Activated T-helper 1 cell treated with anti-CD3 and anti-CD28 coated beads, Interleukin-12 subunit alpha, Interleukin-12 subunit beta, Interleukin-2, Interleukin-4 antibody, amounts not matched to agents 30 ng/mL and 10 ng/mL and 1 ng/mL, durations not matched to agents 14 hours and 24 hours and 36 hours (primary cell): ENCODE measurements at places on chromosomes 5 and 9.

- H3K4me1 ChIP-seq, result no peaks in the 10 kb centered on the region
- H3K27me3 ChIP-seq, result no peaks in the 10 kb centered on the region
- no peaks in the 10 kb centered on the region for H3K36me3 ChIP-seq
- DNase-seq, result no peak
- H3K4me3 ChIP-seq, result no peak overlapping the region
- no peak overlapping the region for H3K27ac ChIP-seq
Observed at GRCh38 chr5:128002425-128002824, 81.1 kb upstream of the SLC12A2 start.

GRCh38 chr5:131369558-131369957 lies 105.7 kb downstream of the CDC42SE2 start:
- DNase-seq, result no peak
- H3K27me3 ChIP-seq, result no peaks in the 10 kb centered on the region
- peak overlapping the region; percentile 66 for H3K27ac ChIP-seq
- peaks cover 86% of the 10 kb centered on the region for H3K4me1 ChIP-seq
- H3K4me3 ChIP-seq, result no peak overlapping the region

DNA sequence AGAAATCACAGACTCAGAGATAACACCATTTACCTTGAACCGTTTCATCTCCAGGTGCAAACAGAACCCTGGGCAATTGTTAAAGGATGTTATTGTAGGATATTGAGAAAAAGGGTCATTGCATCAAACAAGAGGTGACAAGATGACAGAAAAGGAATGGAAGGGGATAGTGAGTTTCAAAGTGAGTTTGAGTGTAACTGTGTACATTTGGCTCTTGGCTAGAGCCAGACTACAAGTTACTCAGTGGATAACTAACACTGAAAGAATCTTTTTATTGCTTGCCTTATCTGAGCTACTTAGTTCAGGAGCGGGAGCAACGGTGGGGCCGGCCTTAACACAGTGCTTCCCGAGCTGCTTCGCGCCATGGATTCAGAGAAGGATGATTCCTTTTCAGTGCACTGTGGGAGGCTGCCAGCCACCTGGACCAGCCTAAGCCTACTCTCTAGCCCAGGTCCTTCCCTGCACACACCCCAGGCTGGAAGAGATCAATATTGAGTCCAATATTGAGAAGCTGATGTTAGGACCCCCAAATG lies 193.4 kb downstream of the ATPSCKMT start:
- H3K27ac ChIP-seq, result no peak overlapping the region
- DNase-seq, result no peak
- H3K36me3 ChIP-seq, result peaks cover under 1% of the 10 kb centered on the region

- peak overlapping the region; percentile 59 for H3K4me3 ChIP-seq
- DNase-seq, result no peak
- peaks cover 30% of the 10 kb centered on the region for H3K27me3 ChIP-seq
- peaks cover 6% of the 10 kb centered on the region for H3K4me1 ChIP-seq
Observed at GRCh38 chr9:134325096-134325812, 1.0 kb upstream of the RXRA start.

DNA sequence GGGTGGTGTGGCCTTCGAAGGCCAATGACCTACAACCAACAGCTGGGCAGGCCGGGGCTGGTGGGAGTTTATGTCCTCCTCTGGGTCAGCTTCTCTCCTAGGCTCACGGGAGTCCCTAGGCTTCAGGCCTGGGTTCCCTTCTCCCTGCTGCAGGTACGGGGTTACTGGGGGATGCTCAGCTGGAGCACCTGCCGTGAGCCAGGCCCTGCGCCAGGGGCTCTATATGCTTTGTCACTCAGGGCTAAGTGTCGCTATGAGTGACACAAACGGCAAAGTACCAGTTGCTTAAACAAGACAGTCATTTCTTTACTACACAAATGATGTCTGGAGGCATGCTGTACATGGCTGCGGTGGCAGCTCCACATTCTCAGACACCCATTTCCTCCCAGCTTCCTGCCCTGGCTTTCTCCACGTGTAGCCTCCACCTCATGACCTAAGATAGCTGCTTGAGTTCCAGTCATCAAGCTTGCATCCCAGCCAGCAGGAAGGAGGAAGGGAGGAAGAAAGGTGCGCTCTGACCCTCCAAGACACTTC lies 22.5 kb upstream of the NINJ1 start:
- peak; percentile 51 for DNase-seq
- H3K4me1 ChIP-seq, result peaks cover 33% of the 10 kb centered on the region
- no peaks in the 10 kb centered on the region for H3K27me3 ChIP-seq

- no peak overlapping the region for H3K27ac ChIP-seq
- no peak overlapping the region for H3K4me3 ChIP-seq
- H3K27me3 ChIP-seq, result no peaks in the 10 kb centered on the region
- DNase-seq, result no peak
Observed at GRCh38 chr9:82797534-82797933, 265.4 kb downstream of the RASEF start.

DNA sequence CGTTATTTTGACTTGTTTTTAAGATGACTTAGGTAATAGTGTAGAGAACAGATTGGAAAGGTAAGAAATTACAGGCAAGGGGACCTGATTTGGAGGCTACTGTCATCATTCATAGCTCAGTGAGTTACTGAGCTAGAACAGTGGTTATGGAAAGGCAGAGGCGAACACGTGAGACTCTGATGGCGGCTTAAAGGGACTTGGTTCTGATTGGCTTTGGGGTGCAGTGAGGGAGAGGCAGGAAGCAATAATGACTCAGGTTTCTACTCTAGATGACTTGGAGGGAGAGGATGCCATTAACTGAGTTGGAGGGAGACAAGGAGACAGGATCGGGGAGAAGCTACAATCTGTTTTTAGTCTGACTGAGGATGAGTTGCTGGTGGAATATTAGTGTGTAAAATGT lies 3.0 kb downstream of the F2RL2 start:
- H3K27ac ChIP-seq, result no peak overlapping the region
- no peaks in the 10 kb centered on the region for H3K27me3 ChIP-seq
- no peak overlapping the region for H3K4me3 ChIP-seq
- peaks cover 18% of the 10 kb centered on the region for H3K36me3 ChIP-seq
- peaks cover 2% of the 10 kb centered on the region for H3K4me1 ChIP-seq

DNA sequence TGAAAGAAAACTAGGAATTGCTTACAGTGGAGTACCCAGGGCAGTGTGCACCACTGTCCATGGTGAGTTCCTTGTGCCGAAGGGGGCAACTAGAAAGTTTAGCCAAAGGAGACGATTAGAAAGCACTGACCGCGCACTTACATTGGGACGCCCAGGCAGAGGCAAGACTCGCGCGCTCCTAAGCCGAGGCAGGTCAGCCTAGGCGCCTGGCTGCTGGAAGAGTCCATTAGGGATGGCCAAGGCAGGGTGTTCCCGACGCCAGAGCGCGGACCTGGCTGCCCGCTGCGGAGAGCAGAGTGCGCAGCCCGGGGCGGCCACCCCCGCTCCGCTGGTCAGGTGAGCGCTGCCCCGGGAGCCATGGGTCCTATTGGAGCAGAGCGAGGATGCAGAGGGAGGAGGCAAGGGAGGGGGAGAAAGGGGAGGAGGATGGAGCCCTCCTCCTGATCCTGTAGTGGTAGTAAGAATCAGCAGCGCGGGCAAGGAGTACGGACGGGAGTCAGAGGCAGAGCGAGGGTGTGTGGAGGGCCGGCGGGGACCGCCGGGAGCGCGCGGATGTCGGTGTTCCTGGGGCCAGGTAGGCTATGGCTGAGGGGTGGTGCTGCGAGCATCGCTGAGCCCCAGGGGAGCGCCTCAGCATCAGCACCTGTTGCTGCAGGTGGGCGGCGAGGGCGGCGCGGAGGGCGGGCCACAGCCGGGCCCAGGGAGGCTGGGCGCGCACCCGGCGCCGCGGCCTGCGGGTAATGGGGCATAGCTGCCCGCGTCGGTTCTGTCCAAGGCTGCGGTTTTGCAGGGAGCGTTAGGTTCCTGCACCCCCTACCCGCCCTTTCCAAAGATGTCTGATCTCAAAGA lies at the start of gene ADGRV1:
Gene ADGRV1, plus strand, starts transcription at position 454 of the 849 bp plus-strand sequence. Its CDS starts 99 bp downstream, at position 553.
- peaks cover 6% of the 10 kb centered on the region for H3K4me1 ChIP-seq
- no peaks in the 10 kb centered on the region for H3K36me3 ChIP-seq
- peak within 1 kb of the TSS; percentile 34 for H3K4me3 ChIP-seq
- no peak within 1 kb of the TSS for H3K27ac ChIP-seq
- H3K27me3 ChIP-seq, result peaks cover 70% of the 10 kb centered on the region
- DNase-seq, result no peak

- H3K36me3 ChIP-seq, result no peaks in the 10 kb centered on the region
- H3K27ac ChIP-seq, result no peak overlapping the region
- H3K4me3 ChIP-seq, result no peak overlapping the region
- DNase-seq, result no peak
- H3K27me3 ChIP-seq, result peaks cover 6% of the 10 kb centered on the region
- no peaks in the 10 kb centered on the region for H3K4me1 ChIP-seq
Observed at GRCh38 chr9:38127271-38127839, 58.3 kb upstream of the SHB start.

GRCh38 chr9:93111371-93112115 lies 15.5 kb downstream of the CARD19 start:
- no peak overlapping the region for H3K4me3 ChIP-seq
- H3K27ac ChIP-seq, result no peak overlapping the region
- H3K36me3 ChIP-seq, result peaks cover 7% of the 10 kb centered on the region

GRCh38 chr5:135216471-135217343 lies 182.3 kb downstream of the MACROH2A1 start:
- H3K27ac ChIP-seq, result no peak overlapping the region
- no peaks in the 10 kb centered on the region for H3K4me1 ChIP-seq

DNA sequence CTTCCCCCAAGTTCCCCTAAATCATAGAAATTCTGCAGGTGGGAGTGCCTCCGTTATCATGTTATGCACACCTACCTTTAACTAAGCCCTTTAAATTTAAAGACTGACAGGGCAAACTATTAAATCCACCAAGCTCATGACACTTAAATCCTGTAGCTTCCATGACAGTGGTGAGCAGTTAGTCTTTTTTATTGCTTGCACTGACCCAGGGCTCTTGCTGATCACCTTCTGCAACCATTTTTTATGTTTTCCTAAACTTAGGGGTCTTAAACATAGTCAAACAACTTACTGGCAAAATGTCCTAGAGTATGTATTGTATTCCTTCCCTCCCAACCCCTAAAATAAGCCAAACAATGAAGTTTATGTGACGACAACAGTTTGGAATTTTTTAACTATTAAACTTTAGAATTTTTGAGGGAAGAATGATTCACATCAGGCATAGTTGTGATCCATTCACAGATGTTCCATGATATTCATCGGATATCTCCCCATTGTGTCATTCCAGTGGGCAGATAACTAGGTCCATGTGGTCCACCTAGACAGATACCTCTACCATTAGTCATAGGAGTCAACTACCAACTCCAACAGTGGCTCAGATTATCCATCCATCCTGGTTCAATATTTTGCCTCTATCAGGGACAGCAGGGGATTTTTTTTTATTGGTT lies 283.1 kb downstream of the ADAMTS6 start:
- H3K4me3 ChIP-seq, result no peak overlapping the region
- no peaks in the 10 kb centered on the region for H3K36me3 ChIP-seq
- H3K27ac ChIP-seq, result no peak overlapping the region
- DNase-seq, result no peak
- peaks cover 2% of the 10 kb centered on the region for H3K27me3 ChIP-seq

GRCh38 chr5:61617995-61618525 lies 286.0 kb downstream of the ZSWIM6 start:
- no peaks in the 10 kb centered on the region for H3K4me1 ChIP-seq
- no peaks in the 10 kb centered on the region for H3K36me3 ChIP-seq
- H3K4me3 ChIP-seq, result no peak overlapping the region
- no peaks in the 10 kb centered on the region for H3K27me3 ChIP-seq
- H3K27ac ChIP-seq, result no peak overlapping the region

GRCh38 chr5:55535199-55535905 lies 588 bp upstream of the PLPP1 start:
- peak overlapping the region; percentile 91 for H3K4me3 ChIP-seq
- H3K27ac ChIP-seq, result peak overlapping the region; percentile 83
- H3K27me3 ChIP-seq, result peaks cover 4% of the 10 kb centered on the region
- peaks cover 59% of the 10 kb centered on the region for H3K4me1 ChIP-seq
- peaks cover 13% of the 10 kb centered on the region for H3K36me3 ChIP-seq
- no peak for DNase-seq

DNA sequence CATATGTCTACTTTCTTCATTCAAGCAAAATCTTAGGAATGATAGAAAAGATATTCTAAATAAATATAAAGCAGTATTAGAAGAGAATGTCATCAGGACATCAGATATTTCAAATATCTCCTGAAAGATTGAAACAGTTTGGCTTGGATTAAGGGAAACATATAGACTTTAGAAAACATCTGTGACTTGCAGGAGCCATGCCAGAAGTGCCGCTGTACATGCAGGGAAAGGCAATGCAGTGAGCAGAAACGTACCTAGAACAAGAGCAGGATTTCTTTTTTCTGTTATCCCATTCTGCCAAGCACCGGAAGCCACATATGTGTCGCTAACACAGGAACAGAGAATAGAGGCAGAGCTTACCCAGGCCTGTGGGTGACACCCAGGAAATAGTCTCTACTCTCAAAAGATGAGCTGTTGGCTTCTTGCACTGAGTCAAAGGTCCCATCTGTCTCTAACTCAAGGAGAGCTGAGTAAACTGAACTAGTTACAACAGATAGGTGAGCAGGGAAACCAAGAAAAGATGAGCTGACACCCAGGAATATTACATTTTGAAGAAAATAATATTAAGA lies 5.8 kb downstream of the ADAMTS19 start:
- no peak for DNase-seq
- H3K27ac ChIP-seq, result no peak overlapping the region

- no peak overlapping the region for H3K4me3 ChIP-seq
- H3K4me1 ChIP-seq, result no peaks in the 10 kb centered on the region
- peaks cover 8% of the 10 kb centered on the region for H3K36me3 ChIP-seq
- no peaks in the 10 kb centered on the region for H3K27me3 ChIP-seq
- DNase-seq, result no peak
- no peak overlapping the region for H3K27ac ChIP-seq
Observed at GRCh38 chr5:139116100-139116655, 82.0 kb downstream of the SIL1 start.

DNA sequence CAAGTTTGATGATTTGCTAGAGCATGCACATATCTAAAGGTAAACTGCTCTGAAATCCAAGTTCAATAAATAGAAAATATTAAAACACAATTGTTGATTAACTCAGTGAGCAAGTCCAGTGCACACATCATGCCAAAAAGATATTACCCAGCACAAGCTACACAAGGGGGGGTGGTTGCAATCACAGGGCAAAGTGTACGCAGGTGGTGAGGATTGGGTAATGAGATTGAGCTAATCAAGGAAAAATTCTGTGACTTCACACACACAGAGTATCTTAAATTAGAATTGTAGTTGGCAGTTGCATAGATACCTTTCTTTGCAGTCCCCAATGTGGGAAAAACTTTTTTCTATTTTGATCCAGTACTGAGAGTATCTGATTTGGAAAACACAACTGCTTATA lies 156.1 kb upstream of the NTRK2 start:
- DNase-seq, result no peak
- H3K27me3 ChIP-seq, result no peaks in the 10 kb centered on the region
- no peaks in the 10 kb centered on the region for H3K4me1 ChIP-seq
- no peak overlapping the region for H3K4me3 ChIP-seq

DNA sequence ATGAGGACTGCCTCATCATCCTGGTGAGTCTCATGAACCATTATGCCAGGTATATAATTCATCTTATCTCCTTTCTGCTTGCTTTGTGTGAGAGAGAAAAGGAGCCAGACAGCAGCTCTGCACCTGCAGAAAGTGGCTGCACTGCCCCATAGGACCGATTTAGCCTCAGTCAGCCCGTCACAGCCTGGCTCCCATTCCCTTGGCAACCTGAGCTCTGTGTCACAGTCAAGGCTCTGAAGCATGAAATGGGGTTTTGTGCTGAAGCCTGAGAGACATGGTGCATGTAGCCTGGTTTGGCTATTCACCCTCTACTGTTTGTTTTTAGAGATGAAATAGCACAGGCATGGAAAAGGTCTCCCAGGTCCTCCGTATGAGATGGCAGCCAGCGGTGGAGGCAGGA lies 198.3 kb downstream of the KCTD16 start:
- H3K27ac ChIP-seq, result no peak overlapping the region
- H3K4me3 ChIP-seq, result no peak overlapping the region
- no peaks in the 10 kb centered on the region for H3K36me3 ChIP-seq
- no peak for DNase-seq

- no peak overlapping the region for H3K27ac ChIP-seq
- no peak for DNase-seq
- H3K4me1 ChIP-seq, result peaks cover 8% of the 10 kb centered on the region
- no peaks in the 10 kb centered on the region for H3K27me3 ChIP-seq
Observed at GRCh38 chr5:160520609-160521391, 99.1 kb downstream of the PTTG1 start.
